ENCODE measurements at places on chromosomes 1 and 21.

- DNase-seq: peak; percentile 92
Measured at GRCh38 chr1:39110325-39110851, 84.2 kb downstream of the NDUFS5 start.

DNA sequence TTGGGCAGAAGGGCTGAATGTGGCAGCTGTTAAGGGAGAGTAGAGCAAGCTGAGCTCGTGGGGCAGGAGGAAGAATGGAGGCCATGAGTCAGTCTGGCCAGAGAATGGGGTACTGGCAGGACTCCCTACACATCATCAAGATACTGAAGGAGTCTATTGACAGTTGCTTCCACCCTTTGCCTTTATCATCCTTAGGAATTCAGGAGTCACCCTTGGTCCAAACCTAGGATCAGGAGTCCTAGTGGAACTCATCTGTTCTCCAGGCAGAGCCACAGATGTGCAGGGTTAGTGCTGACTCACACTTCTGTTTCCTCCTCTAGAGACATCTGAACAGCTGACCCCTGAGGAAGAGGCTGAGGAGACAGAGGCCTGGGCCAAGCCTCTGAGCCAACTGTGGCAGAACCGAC lies 18.7 kb upstream of the ST3GAL3 start:
- peak; percentile 55 for DNase-seq

GRCh38 chr1:173148545-173148944 lies 58.6 kb downstream of the TNFSF4 start:
- no peak for DNase-seq

DNA sequence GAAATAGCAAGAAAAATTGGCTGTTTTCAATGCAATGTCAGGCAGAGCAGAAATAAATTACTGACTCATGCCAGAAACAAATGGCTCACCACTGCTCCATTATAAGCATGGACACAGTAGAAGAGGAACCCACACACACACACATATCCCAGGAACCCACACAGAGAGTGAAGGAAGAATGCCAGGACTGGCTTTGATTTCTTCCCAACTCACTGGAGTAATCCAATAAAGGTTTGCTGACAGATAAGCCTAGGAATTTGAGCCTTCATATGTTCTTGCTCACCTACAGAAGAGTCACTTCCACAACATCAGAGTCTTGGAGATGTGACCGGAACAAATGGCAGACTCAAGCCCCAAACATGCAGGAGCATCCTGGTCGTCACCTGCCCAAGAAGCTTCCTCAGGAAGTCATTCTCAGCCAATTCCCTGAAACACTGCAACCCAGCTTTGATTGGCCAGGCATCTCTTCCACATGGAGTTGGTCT lies 2.2 kb downstream of the SH3BP5L start:
- DNase-seq: peak; percentile 58

GRCh38 chr21:21762855-21763254 lies 764.6 kb downstream of the NCAM2 start:
- DNase-seq: no peak

GRCh38 chr1:52657702-52658101 lies 24.7 kb downstream of the SHISAL2A start:
- no peak for DNase-seq

DNA sequence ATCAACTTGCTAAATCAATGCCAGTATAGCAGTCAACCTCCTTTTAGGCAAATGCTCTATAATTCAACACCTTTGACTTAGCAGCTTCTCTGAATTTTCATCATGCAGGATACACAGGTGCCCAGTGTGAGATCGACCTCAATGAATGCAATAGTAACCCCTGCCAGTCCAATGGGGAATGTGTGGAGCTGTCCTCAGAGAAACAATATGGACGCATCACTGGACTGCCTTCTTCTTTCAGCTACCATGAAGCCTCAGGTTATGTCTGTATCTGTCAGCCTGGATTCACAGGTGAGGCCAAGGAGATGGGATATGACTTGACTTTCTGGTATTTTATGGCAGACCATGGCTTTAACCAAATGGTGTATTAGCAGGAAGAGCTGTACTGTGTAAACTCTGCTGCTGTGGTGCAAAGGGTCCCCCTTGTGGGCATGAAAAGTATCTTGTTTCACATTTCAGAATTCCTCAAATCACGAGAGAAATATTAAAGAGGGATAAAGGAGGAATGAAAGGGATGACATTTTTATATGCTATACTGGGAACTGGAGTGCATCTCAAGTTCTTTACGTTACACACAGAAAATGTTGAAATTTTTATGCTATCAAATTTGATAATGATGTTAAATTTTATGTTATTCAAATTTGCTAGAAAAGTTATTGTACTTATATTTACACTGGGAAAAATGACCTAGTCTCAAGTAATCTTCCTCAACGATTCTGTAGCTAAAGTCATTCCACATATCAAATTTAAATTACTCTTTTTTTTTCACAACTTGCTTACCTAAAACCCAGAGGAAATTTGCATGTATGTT lies 88.9 kb downstream of the CRB1 start:
- peak; percentile 45 for DNase-seq

All from fibroblast of gingiva (primary cell).